ENCODE measurements at places on chromosomes 6 and 20. TPM values are rescaled to one million over a fixed set of nuclear protein-coding genes. Genes with fewer than 3 reads are reported as not detected.

POU5F1 gene
- 0.51 TPM for total RNA-seq

TRIM31 gene
- total RNA-seq = not detected

CENPB gene
- 64.7 TPM for total RNA-seq

NNAT gene
- total RNA-seq = 0.42 TPM

SF3B5 gene
- 38.5 TPM for total RNA-seq

SYCP2L gene
- total RNA-seq = 0.59 TPM

TFAP2C gene
- not detected for total RNA-seq

HLA-DPB1 gene
- total RNA-seq = 2.4 TPM

LY6G6C gene
- not detected for total RNA-seq

KIF25 gene
- total RNA-seq = 0.14 TPM

SOX12 gene
- total RNA-seq = 8.9 TPM

GINM1 gene
- total RNA-seq = 92.1 TPM

ADNP gene
- 34.4 TPM for total RNA-seq

MEP1A gene
- not detected for total RNA-seq

SIRPD gene
- not detected for total RNA-seq

ZNF391 gene
- total RNA-seq = 2.4 TPM

SIM1 gene
- not detected for total RNA-seq

SYNDIG1 gene
- 5.6 TPM for total RNA-seq

PI16 gene
- 0.59 TPM for total RNA-seq

MAP1LC3A gene
- 17.5 TPM for total RNA-seq
